ENCODE measurements at places on chromosomes 2 and 18.

DNA sequence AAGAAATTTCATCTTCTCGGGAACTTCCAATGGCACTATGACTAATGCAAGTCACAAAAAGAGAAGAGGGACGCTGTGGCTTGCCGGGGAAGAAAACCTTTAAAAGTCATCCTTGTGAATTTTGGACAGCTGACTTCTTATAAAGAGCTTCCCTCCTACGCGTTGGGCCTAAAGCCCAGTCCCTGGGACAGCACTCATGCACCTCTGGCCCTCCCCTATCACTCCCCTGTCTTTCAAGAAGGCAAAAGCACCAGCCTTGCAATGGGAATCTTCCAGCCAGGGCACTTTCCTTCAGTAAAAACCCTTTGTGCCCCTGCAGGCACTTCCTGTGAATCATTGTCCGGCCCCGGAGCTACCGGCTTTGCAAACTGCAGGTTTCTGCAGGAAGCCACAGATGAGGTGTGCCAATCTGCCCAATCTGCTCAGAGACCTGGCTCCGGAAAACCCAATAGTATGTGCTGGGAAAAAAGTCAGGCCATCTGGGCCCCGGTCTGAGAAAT lies 7.1 kb downstream of the MREG start:
- no peak for DNase-seq

DNA sequence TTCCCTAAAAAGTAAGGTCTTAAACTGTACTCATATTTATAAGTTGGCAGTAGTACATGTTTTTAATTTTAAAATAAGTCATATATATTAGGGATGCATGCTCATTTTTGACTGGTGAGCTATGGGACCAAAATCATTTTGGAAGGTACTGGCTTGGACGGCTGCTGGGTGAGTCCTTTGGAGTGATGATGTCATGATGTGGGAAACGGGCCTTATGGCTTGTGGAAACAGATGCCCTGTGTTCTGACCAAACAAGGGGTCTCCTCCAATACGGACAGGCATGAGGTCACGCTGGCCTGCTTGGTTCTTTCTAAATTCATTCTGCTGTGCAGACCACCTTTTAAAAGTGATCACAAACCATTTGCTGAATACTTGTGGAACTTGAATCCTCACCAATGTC lies 109.2 kb upstream of the MGAT5 start:
- DNase-seq = no peak

GRCh38 chr18:57121542-57122112 lies 25.3 kb upstream of the BOD1L2 start:
- no peak for DNase-seq

- no peak for DNase-seq
Observed at GRCh38 chr2:49954059-49954458, 799.7 kb upstream of the FSHR start.

DNA sequence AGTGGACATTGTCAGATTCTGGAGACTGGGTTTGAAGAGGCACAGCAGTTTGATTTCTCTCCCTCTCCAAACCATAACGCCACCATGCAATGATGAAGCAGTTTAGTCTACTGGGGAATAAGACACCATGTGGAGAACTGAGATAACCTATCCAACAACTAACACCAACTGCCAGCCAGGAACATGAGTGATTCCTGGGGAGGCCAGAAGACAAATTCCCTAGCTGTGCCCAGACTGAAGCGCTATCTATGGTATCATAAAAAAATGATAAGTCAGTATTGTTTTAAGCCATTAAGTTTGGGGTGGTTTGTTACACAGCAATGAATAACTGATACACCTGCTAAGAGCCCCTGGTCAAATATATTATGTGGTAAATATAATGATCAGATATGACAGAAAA lies 129.3 kb downstream of the EXOC6B start:
- no peak for DNase-seq

- DNase-seq = no peak
Observed at GRCh38 chr2:23123686-23124085, 261.3 kb upstream of the KLHL29 start.

DNA sequence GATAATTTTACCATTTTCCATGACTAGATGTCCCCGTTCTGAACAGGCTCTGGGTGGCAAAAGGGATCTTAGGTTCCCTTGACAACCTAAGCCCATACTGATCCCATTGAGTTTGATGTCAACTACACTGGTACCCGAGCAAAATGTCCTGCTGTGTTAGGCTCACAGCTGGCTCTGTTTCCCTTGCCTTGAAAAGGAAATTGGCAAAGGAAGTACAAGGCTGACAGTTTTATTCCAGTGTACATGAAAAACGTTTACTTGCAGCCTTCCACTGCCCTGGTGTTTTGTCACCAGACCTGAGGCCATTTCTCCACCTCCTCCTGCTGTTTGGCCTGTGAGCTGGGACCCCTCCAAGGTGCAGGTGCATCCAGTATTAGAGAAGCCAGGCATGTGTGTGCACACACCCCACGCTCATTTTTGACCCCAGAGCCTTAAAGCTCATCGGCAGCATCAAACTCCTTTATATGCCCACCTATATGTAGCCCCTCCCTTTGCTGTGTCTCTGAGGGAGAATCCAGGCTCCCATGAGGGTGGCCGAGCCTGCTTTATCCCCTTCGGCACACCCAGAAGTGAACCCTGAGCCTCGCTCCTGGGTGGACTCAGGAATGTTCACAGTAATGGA lies 171.3 kb downstream of the NDUFA10 start:
- no peak for DNase-seq

DNA sequence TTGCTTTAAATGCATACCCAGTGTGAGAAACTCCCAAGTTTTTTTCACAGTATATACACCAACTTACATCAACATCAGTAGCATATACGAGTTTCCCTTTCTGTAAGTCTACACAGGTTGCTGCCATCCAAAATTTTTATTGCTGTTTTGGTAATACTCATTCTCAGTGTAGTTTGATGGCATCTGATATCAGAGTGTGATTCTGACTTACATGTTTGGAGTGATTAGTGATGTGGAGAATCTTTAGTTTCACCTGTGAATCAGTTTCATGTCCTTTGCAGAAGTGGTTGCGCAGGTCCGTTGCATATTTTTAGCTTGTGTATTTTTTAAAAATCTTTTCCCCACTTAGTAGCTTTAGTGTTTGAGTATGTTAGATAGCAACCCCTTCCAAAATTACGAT lies 50.1 kb downstream of the CCDC74A start:
- no peak for DNase-seq

GRCh38 chr2:186101616-186102015 lies 363.0 kb downstream of the FSIP2 start:
- no peak for DNase-seq

DNA sequence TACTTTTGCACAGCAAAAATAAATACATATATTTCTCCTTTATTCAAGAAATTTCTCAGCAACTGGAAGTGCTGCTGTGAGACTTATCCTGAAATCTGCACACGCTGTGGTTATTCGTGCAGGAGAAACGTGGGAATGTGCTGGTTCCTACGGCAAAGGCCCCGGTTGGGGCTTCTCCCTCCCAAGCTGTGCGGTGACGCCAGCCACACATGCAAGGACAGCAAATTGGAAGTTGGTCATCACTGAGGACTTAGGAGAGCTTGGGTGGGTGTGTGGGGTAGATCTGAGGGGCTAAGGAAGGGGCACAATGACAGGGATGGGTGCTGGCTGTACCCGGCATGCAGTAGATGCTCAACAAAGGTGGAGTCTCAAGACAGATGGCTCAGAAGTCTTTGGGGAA lies 16.5 kb upstream of the MTCL1 start:
- DNase-seq = no peak

- DNase-seq = peak; percentile 40
Observed at GRCh38 chr2:40371525-40372282, 80.2 kb downstream of the SLC8A1 start.

- no peak for DNase-seq
Observed at GRCh38 chr2:12979066-12979465, 262.3 kb downstream of the TRIB2 start.

DNA sequence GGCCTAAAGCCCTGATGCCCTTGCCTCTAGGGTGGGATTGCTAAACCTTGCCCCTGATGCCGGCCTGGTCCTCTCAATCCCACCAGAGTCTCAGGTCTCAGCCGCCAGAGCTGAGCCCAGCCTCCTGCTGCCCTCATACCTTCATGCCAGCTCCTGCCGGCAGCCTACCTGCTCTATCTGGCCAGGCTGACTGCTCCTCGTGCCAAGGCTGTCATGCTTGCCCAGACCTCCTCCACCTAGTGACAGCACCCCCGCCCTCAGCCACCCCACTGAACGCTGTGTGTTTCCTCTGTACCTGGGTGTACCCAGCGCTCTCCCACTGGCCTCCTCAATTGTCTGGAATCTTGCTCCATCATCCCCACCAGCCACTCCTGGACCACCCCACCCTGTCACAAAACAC lies 120.1 kb downstream of the CACNB4 start:
- DNase-seq = no peak

DNA sequence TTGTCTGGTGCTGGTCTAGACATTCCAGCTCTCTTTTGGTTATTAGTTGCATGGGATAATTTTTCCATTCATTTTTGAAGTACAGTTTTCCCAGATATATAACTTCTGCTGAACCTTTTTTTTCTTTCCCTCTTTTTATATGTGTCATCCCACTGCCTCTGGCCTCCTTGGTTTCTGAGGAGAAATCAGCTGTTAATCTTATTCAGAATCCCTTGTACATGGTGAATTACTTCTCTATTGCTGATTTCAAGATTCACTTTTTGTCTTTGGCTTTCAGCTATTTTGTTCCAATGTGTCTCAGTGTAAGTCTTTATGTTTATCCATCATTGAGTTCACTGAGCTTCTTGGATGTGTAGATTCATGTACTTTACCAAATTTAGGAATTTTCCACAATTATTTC lies 99.7 kb downstream of the ARHGEF4 start:
- no peak for DNase-seq

DNA sequence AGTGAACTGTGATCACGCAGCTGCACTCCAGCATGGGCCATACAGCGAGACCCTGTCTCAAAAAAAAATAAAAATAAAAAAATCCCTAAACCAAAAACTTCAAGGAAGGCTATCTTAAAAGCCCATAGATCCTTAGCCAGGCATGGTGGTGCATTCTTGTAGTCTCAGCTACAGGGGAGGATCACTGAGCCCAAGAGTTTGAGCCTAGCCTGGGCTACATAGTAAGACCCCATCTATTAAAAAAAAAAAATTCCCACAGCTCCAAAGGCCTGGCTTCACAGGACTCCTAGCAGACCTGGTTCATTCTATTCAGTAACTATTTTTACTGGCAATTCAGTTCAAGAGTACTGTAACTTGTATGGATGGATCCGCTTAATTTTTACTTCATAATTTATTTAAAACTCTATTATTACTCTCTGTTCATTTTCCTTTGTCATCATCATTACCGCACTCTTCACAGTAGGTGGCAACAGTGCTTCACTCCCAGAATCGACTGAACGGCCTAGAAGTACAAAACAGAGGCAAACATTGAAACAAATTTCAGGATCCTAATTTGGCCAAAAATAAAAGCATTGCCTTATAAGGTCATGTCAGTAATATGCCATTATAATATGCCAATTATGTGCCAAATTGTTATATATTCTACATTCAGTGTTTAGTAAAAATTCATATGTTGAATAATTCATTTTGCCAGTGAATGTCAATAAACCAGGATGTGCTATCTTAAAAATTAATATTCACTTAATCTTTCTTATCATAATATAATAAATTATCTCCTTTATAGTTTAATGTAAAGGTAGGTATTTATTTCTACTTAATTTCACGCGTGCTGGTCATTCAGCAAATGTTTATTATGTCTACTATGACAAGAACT lies 14.3 kb upstream of the STAM2 start:
- DNase-seq = no peak

GRCh38 chr2:1652034-1652790 lies 92.1 kb downstream of the PXDN start:
- no peak for DNase-seq

DNA sequence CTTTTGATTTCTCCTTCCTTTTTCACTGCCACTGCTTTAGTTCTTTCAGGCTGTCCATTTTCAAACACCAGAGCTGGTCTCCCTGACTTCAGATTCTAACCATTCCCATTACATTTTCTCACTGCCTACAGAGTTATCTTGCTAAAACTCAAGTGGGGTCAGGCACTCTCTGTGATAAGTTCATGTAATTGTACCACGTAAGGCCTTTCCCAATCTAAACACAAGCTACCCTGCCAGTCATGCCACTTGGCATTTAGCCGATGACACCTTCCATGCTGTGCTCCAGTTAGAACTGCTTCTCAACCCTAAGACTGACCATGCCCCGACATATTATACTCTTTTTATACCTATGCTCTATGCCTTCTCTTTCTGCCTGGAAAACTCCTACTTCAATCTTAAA lies 592.4 kb downstream of the DPP10 start:
- no peak for DNase-seq

- no peak for DNase-seq
Observed at GRCh38 chr2:159773886-159774285, 24.1 kb downstream of the CD302 start.

- peak; percentile 53 for DNase-seq
Observed at GRCh38 chr2:188974164-188974563, at the start of gene COL3A1. Gene COL3A1, plus strand, starts transcription at chr2:188974373. Its CDS starts 117 bp downstream, at chr2:188974490.

- no peak for DNase-seq
Observed at GRCh38 chr2:124822516-124822915, 797.4 kb downstream of the CNTNAP5 start.
